ENCODE measurements at places on chromosomes 7 and 10.

DNA sequence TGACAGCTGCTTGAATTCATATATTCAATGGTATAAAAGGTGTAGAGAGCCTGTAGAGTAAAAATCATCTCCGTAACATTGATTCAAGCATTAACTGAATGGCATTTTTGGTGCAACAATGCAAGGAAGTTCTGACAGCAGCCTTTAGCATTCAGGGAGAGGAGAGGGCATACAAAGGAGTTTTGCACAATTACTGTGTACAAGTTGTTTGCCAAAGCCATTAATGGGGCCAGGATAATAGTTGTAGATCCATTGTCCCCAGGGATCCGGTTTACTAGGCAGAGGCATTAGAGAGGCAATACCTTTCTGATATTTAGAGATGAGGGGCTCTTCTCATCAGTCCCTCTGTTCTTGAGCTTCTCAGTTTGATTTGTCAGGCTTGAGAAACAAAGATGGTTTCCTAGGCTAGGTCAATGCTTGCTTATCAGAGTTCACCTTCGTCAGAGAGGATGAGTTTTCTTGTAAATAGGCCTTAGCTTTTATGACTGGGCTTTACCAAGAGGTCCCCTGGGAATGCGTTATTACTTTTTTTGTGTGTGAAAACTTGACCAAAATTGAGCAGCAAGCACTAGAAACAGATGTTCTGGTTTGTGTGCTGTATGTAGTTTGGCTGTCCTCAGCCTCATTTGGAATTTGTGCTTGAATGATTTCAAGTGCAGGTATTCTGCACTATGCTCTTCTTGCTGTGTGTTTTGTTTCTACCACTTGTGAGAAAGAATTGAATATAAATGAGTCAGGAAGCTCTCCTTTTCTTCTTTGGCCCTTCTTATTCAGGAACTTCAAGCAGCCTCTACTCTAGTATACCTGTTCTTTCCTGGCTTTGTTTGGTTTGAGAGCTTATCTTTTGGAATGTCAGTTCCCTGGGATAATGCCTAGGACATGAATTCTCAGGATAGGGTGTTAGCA, 32.0 kb downstream of the SND1 start:
- DNase-seq, result no peak

GRCh38 chr7:85638394-85638793, 451.5 kb upstream of the SEMA3D start:
- no peak for DNase-seq

DNA sequence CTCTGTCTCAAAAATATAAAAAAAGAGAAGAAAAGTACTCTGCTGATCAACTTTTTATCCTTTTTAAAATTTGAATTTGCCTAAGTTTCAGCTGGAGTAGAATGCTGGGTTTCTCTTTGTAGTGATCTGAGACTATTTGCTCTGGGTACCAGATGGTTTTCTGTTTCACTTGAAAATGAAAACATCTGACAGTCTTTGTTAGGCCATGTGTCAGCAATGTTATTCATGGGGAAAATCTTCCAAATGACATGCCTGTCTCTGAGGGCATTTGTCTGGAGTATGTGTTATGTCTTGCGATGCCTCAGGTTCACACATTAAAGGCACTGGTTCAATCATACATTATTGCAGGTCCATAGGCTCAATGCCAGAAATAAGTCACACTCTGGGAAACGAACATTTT, 175.3 kb upstream of the TMEM229A start:
- DNase-seq, result no peak

DNA sequence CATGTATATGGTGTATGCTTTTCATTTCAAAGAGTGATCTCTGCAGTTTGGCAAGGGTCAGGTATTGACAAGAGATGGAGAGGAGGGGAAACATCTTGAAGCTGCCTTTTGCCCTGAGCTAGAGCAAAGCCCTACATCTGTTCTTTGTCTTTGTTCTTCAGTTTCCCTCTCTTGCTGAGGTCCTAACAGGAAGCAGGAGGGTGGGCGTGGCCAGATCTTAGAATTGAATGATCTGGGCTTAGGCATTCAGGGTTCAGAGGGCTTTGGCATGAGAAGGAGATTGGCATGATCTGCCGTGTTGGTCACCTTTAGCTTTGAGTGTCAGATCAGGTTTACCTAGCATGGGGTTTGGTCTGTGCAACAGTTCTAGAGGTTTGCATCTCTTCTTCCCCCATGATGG, 41.3 kb downstream of the LRMDA start:
- no peak for DNase-seq

DNA sequence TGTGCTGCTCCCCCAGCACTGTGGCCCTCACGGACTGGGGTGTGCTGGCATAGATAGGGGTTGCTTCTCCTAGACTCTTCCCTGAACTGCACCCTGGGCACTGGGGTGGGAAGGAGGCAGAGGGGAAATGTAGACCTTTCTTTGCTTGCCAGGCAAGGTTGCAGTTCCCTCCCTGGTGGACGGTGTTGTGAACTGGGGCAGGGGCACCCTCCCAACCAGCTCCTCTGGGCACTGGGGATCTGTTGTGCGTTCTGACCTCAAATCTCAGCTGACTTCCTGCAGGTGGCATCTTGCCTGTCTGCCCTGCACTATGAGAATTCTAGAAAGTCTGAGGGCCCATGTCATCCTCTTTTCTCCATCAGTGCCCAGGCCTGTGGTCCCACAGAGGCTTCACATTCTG, 53.9 kb downstream of the ARHGAP22 start:
- no peak for DNase-seq

DNA sequence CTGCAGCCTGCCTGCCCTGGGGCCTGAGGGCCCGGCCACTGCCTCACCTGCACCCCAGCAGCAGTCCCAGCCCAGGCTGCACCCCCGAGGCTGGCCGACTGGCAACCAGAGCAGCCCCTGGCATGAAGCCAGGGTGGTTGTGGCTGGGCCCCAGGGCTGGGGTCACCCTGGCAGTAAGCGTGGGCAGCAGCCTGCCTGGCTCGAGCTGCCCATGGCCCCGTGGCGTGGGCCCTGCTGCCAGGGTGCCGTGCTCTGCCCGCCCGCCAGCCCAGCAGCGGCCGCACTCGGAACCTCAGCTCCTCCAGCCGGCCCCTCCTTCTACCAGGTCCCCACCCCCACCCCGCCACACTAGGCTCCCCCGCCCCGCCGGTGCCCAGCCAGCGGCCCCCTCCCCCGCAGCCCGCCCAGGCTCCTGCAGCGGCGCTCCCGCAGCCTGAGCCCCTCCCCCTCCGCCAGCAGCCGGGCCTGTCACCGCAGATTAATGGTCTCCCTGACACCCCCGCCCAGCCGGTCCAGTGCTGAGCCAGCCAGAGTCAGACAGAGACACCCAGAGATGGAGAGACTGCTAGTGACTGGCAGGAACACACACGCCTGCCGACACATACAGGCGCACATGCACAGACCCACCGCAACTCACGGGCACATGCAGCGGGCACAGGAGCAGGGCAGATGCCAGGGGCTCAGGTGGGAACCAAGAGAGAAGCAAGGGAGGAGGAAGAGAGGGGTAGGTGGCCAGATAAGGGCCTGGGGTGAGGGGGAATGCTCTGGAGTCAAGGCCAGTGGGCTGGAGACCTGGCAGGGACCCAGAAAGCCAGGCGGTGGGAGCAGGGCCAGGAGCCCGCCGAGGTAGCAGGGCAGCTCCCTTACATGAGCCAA, 22.4 kb downstream of the KCNH2 start:
- peak; percentile 30 for DNase-seq

DNA sequence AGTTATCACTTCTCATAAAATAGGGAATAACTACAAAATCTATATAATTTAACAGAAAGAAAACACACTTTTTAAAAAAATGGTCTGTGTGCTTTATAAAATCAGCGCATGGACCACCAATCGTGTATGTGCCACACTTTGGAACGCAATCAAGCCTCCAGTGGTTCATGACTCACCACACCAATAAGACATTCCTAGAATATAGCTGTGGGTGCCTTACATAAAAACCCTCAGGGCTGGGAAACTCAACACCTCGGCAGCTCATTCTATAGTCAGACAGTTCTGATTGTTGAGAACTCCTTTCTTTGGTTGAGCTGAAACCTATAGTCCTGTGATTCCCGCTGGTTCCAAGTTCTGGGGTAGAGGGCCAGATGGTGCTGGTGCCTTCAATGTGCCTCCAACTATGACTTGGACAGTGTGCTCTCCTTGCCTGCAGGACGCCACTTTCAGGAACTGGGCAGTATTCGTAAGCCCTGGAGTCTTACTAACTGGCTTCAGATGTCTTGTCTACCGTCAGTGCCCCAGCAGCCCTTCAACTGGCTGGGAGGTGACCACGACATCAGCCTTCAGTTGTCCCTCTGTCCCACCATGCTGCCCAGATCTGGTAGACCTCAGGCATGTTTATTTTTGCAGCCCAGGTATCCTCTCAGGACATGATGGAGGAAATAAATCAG, 135.7 kb upstream of the GDF10 start:
- DNase-seq, result no peak

GRCh38 chr10:79420974-79421688, 24.3 kb downstream of the ZCCHC24 start:
- no peak for DNase-seq

GRCh38 chr10:78184851-78185692, 151.4 kb downstream of the RPS24 start:
- no peak for DNase-seq

- no peak for DNase-seq
Measured at GRCh38 chr7:108464743-108465142, 8.5 kb upstream of the NRCAM start.

- DNase-seq, result peak; percentile 34
Measured at GRCh38 chr10:48444266-48444665, 137.8 kb downstream of the MAPK8 start.

GRCh38 chr7:99219185-99219767, 11.4 kb upstream of the KPNA7 start:
- DNase-seq, result no peak

DNA sequence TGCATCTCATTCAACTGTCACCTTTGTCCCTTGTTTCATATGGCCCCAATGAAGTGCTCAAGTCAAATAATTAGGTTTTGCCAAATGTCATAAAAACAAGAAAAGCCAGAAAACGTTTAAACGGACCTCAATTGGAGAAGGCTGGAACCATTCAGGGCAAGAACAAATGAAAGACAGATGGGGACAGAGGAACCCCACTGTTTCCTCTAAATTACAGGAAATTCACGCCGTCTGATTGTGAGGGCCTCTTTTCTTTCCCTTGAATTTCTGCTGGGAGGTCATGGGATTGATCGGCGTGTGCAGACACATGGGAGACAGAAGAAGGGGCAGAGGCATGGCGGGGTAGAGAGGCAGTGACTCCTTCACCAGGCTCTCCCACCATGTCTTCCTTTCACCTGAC, 656.4 kb downstream of the KCNMA1 start:
- no peak for DNase-seq

DNA sequence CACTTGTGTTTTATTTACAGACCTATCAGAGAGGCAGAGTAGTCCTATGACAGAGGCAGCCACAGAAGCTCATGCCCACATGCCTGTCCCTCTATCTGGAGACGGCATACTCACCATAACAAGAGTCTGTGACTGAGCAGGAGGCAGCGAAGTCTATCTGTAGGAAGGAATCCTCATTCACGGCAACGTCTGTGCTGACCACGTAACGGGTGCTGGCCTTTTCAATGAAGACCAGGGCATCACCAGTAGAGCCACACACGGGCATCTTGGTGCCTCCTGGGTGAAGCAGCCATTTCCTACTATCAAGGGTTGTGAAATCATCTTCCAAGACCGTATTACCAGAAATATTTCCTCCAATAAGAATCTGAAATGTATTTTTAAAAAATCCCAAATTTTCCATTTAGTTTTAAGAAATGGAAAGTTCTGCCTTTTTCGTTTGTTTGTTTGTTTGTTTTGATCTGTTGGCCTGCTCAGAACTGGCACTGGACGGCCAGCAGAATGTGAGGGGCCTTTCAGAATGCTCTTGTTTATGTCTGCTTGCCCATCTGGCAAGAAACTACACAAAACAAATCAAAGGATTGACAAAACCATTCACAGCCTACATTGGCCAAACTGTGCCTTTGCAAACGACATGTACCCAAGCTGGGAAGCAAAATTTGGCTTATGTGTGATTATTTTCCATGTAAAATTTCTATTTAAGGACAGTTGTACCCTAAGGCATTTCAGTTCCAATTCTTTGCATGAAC, 93.1 kb upstream of the SLC26A5 start:
- DNase-seq, result peak; percentile 60

- no peak for DNase-seq
Measured at GRCh38 chr10:107614939-107615685, 450.6 kb upstream of the SORCS1 start.

- no peak for DNase-seq
Measured at GRCh38 chr10:116198676-116199035, 74.3 kb downstream of the GFRA1 start.
